ENCODE measurements at places on chromosomes 12 and 14. TPM values are rescaled to one million over a fixed set of nuclear protein-coding genes. Genes with fewer than 3 reads are reported as not detected.

GRCh38 chr12:3130057-3130830 lies 53.1 kb downstream of the TSPAN9 start:
- no peaks in the 10 kb centered on the region for H3K27me3 ChIP-seq
- H3K4me3 ChIP-seq, result no peak overlapping the region
- no peaks in the 10 kb centered on the region for H3K36me3 ChIP-seq
- no peak overlapping the region for H3K27ac ChIP-seq
- H3K4me1 ChIP-seq, result peaks cover 41% of the 10 kb centered on the region

DNA sequence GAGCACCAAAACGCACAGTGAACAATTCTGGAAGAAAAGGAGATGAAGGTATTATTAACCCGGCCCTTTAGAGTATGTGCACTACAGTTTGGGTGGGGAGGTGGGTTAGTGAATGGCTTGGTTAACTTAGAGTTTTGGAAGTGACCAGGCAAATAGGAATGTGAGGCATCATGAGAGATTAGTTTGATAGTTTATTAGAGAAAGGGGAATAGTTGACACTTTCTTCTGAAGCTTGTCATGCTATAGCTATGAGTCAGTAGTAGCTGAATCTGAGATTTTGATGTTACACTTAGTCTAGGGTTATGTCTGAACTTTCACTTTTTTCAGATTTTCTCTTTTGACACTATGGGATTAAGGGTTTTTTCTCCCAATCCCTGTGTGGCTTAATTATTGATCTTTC lies 567.2 kb downstream of the SNAPC1 start:
- no peaks in the 10 kb centered on the region for H3K27me3 ChIP-seq
- no peak overlapping the region for H3K27ac ChIP-seq
- no peaks in the 10 kb centered on the region for H3K36me3 ChIP-seq

Gene SLC25A47
- total RNA-seq, result not detected

DNA sequence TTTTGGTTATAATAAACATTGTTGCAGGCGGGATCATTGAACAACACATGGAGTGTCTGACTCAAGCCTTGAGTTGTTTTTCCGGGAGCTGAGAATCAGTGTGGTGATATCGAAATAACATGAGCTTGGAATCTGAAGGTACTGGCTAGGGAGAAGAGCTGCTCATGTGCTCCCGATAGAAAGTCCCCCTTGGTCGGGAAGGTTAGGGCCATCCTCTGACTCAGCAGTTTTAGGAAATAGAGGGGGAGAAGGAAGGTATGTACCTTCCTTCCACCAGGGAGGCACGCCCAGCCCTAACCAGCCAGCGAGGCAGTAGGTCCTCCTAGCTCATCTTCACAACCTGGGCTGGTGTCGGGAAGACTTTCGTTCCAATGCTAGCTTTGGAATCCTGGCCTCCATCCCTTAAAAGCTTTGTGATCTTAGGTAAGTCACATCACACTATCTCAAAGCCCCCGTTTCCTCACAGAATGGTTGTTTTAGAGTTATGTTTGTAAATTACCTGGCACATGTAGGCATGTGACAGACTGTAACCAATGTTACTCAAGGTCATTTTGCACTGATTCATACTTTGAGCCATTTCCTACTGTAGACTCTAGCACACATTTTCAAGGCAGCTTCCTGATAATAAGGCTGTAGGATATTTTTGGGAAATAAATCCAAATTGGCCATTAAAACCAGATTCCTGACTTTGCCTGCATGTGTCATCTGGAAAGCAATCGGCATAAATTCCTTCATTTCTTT lies 1.9 kb upstream of the RAB35 start:
- peaks cover 14% of the 10 kb centered on the region for H3K36me3 ChIP-seq
- H3K27ac ChIP-seq, result no peak overlapping the region
- DNase-seq, result no peak
- no peaks in the 10 kb centered on the region for H3K27me3 ChIP-seq

Gene KCNMB4
- total RNA-seq, result 6.0 TPM

Gene GALNT9
- total RNA-seq, result 1.6 TPM

DNA sequence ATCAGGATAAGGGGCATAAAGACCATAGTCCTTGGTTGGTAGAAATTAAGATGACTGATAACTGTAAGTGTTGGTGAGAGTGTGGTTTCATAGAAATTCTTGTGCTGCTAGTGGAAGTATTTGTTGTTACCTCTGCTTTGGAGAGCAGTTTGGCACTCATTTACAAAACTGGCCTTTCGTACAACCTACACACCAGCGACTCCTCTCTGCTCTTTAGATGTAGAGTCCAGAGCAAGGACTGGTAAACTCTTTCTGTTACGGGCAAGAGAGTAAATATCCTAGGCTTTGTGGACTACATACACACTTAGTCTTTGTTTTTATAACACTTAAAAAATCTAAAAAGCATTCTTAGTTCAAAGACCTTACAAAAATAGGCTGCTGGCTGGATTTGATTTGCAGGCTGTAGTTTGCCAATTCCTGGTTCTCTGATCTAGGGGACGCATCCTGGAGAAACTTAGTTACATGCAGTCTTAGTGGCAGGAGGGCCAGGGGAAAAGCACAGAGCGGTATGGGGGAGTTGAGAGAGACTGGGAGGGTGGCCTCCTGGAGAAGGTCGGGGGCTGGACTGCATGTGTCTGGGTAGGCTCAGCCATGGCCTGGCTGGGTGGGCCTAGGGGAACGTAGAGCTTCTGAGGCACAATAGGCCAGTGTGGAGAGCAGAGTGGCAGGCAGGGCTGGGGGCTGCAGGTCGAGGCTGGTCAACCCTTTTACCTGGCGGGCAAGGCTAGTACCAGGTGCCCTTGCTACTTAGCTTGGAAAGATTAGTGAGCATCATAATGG lies 55.3 kb upstream of the AMN start:
- H3K36me3 ChIP-seq, result peaks cover 6% of the 10 kb centered on the region
- no peak for DNase-seq
- no peaks in the 10 kb centered on the region for H3K4me1 ChIP-seq
- no peak overlapping the region for H3K4me3 ChIP-seq
- H3K27me3 ChIP-seq, result no peaks in the 10 kb centered on the region

Gene DHRS4
- total RNA-seq, result 25.8 TPM

Data from upper lobe of right lung (tissue), 1 donor.